ENCODE measurements at places on chromosomes 11 and 22.

- no peak for DNase-seq
Measured at GRCh38 chr22:47163856-47164513, 401.5 kb downstream of the TBC1D22A start.

GRCh38 chr11:83791557-83791956 lies 505.4 kb upstream of the CCDC90B start:
- no peak for DNase-seq

DNA sequence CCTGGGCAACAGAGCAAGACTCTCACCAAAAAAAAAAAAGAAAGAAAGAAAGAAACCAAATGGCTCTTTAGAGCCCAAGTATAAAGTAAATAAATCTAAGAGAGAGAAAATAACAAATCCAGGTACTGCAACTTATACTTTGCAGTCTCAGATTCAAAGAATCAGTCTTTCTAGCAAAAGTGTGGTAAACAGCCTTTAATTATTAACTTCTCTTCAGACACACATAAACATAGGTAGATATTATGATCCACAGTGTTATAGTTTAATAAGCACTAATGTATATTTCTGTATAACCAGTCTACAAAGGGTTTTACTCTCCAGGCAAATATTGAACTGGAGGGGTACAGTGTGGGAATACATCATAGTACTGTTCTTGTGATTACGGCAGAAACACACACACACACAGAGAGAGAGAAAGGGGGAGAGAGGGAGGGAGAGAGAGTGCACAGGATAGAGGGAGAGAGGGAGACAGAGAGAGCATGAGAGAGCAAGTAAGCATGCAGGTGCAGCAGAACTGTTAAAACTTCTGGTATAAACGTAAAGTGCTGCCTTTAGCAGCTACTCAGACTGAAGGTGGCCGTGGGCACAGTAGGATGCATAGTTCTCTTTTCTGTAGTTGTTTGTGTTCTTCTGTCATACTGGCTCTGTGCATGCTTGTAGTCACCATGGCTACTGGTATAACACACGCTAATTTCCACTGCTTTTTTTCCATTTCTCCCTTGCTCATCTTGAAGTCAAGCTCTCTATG lies 32.3 kb downstream of the MTMR2 start:
- no peak for DNase-seq

GRCh38 chr11:73988227-73988626 lies 5.6 kb upstream of the UCP2 start:
- no peak for DNase-seq

DNA sequence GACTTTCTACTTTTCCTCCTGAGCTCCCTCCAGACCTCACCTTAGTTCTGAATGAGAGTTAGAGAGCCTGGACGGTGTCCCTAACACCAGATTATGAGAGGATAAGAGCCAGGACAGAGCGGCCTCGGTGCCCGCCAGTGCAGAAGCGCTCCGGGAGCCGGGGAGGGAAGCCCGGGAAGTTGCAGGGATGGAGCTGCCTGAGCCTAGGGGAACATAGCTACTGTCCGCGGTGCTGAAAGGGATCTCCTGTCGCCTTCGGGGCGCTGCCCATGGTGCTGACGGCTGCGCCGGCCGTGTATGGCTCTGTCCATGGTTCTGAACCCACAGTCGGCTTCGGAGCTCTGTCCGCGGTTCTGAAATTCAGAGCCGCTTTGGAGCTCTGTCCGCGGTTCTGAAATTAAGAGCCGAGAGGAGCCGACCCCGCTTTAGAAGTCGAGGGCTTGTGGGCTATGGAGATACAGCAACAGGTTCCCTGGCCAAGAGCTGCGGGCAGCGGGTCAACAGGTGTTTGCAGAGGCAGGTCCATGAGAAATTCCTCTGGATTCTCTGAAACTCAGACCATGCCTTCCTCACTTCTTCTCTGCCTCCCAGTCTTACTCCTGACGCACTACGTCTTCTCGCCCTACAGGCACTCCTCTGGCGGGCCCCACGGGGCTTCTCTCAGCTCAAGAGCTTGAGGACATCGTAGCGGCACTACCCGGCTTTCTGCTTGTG lies 814 bp downstream of the NPAS4 start:
- DNase-seq: peak; percentile 85

- DNase-seq: no peak
Measured at GRCh38 chr22:35274154-35274871, 17.0 kb downstream of the HMGXB4 start.

- peak; percentile 77 for DNase-seq
Measured at GRCh38 chr22:50190941-50191741, 5.4 kb downstream of the TRABD start.

DNA sequence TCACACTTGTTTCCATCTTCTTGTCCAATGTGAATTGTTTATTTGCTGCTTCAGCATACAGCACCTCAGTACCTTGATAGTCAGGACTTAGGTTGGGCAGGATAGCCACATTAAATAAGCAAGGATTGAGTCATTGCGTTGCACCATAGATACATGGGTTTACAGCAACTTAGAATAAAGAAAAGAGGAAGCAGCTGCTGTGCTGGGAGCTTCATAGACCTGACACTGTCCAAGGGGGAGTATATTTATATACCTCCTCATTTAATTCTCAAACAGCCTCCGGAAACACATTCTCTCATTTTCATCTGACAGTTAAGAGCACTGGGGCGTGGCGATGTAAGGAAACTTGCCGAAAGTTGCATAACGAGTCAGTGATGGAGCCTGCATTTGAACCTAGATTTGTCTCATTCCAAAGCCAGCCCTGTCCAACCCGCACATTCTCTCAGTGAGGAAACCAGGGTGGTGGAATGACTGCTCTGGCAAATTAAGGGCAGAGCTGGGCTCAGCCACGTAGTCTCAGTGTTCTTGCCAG lies 42.2 kb downstream of the UBASH3B start:
- peak; percentile 18 for DNase-seq

DNA sequence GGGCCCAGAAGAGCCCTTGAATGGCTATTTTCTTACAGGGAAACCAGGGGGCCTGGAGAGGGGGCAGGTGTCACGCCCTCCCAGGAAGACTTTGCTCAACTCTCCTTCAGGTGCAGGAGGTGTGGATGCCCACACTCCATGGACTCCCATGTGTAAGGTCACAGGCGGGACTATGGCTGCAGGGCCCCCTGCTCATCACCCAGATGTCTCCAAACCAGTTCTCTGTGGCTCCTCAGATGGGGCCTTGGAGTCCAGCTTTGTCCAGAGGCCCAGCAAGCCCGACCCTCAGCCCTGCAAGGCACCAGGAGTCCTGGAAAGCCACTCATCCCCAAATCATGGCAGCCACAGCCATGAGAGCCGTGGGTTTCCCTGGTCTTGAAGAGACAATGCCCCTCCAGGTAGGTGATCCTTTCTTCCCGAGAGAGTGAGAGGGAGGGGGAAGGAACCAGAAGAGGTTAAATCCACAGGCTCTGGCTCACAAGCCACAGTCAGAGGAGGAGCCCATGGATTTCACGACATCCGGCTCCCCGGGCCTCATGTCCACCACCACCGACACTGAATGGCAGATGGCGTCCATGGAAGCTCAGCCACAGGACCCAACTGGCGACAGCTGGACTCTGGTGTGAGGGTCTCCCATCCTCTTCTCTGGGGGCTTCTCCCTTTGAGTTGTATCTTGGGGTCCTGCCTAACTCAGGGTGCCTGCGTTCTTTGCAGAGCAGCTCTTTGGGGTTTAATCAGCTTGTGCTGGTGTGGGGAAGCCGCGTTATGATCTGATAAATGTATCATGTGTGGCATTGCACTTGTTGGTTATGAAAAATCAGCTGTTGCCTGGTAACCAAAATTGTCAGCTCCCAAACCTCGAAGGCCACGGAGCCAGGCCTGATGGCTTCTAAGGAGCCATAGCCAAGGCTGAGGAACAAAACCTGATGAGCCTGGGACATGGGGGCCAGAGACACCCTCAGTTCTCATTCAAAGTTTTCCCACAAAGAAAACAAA lies 620.4 kb downstream of the BRD1 start:
- DNase-seq: no peak

DNA sequence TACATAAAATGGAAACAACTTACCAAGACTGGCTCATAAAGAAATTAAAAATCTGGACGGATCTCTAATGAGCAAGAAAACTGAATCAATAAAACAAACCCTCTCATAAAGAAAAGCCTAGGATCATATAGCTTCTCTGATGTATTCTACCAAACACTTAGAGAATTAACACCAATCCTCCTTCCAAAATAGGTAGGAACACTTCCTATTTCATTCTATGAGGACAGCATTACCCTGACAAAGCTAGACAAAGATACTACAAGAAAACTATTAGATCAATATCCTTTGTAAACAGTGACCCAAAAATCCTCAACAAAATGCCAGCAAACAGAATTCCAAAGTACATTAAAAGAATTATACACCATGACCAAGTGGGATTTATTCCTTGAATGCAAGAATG lies 52.9 kb upstream of the CLTCL1 start:
- DNase-seq: no peak

GRCh38 chr11:62671236-62671607 lies 251 bp upstream of the UQCC3 start:
- DNase-seq: no peak

DNA sequence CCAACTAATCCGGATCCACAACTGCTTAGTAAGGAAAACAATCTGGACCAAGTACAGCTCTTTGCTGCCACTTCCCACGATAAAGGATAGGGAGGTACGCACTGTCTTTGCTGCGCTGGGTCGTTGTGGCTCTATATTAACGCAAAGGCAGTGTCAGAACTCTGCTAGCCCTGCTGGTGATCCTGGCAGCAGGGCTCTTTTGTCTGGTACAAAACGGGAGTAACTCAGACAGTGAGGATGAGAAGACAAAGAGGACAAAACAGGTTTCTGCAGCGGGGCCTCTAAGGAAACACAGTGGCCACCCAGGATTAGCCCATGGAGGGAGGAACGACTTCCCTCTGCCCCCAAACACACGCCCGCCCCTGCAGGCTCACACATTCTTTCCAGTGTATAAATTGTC lies 26.1 kb downstream of the GAL start:
- no peak for DNase-seq

- no peak for DNase-seq
Measured at GRCh38 chr11:2471048-2471803, 26.4 kb downstream of the KCNQ1 start.

GRCh38 chr22:26891429-26891828 lies 234.0 kb downstream of the MIAT start:
- no peak for DNase-seq

GRCh38 chr11:77473801-77474683 lies at the start of gene PAK1:
TSS of gene PAK1 (minus strand) at chr11:77474094. CDS start at chr11:77392520, 81,574 bp downstream.
- DNase-seq: peak; percentile 85

- DNase-seq: no peak
Measured at GRCh38 chr22:42586381-42586780, 28.3 kb downstream of the POLDIP3 start.

DNA sequence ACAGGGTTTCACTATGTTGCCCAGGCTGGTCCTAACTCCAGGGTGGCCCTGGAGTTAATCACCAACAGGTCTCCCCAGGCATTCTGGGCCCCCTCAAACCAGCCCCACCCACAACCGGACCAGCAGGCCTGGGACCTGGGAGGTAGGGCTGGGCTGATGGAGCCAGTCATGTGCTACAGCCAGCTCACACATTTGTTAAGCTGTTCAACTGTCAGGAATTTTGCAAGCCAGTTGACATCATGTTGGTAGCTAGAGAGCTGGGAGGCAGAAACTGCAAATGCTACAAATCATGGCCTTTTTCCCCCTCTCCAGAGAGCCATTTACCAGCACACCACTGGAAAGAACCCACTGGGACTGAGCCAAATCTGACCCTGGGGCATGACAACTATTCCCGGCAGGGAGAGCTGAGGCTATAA lies 6.8 kb downstream of the ARHGAP1 start:
- DNase-seq: no peak

GRCh38 chr22:35615156-35615555 lies 2.0 kb downstream of the MB start:
- no peak for DNase-seq

- no peak for DNase-seq
Measured at GRCh38 chr11:117490911-117491310, 163.3 kb downstream of the CEP164 start.

DNA sequence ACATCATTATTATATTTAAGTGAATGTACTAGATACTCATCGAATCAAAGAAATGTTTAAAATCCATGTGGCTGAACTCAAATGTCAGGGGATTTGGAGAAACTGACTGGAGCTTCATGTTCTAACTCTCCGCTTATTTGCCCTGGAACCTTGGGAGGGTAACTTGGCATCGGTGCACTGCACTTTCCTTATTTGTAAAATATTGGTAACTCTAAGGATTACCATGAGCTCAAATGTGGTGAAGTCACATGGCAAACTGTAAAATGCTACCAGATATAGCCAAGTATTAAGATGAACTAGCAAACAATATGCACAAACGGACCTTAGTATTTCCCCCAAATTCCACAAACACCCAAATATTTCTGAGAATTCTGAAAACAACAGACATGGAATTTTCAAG lies 75.6 kb downstream of the ETS1 start:
- DNase-seq: no peak

GRCh38 chr22:48407256-48407955 lies 1420.3 kb downstream of the BRD1 start:
- no peak for DNase-seq
